Psoas muscle (tissue), 8 donors: ENCODE measurements at places on chromosomes 7 and 10. TPM values are rescaled to one million over a fixed set of nuclear protein-coding genes. Genes with fewer than 3 reads are reported as not detected.

- peak; percentile 61 for DNase-seq
Measured at GRCh38 chr7:23333671-23334246, 34.6 kb downstream of the MALSU1 start.

GRCh38 chr10:24707445-24707844 lies 16.2 kb downstream of the ARHGAP21 start:
- DNase-seq = no peak

DNA sequence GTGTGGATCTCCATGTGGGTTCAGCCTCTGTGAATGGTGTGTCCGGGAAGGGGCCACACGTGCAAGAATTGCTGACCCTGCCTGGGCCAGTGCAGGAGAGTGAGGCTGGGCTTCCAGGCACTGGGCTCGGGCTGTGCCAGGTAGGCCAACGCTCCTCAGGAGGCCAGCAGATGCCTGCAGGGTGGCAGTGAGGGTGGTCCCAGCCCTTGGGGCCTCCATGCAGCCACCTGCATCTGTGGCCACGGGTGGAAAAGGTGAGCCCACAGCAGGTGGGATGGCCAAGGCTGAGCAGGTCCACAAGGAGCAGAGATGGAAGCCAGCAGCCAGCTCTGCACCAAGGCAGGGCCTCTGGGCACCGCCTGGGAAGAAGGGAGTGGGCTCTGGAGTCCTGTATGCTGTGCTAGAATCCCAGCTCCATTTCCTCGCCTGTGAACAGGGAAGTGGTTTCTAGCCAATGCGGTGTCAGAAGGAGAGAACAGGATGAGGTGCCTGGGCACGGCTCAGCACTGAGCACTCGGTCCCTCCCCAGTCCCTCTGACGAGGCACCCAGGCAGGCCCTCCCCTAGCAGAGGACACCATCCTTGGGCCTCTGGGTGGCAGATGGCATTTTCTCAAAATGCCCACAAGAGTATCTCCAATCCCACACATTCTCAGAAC lies 31.1 kb upstream of the RET start:
- no peak for DNase-seq

- peak; percentile 28 for DNase-seq
Measured at GRCh38 chr7:135743907-135744731, 4.5 kb downstream of the FAM180A start.

DNA sequence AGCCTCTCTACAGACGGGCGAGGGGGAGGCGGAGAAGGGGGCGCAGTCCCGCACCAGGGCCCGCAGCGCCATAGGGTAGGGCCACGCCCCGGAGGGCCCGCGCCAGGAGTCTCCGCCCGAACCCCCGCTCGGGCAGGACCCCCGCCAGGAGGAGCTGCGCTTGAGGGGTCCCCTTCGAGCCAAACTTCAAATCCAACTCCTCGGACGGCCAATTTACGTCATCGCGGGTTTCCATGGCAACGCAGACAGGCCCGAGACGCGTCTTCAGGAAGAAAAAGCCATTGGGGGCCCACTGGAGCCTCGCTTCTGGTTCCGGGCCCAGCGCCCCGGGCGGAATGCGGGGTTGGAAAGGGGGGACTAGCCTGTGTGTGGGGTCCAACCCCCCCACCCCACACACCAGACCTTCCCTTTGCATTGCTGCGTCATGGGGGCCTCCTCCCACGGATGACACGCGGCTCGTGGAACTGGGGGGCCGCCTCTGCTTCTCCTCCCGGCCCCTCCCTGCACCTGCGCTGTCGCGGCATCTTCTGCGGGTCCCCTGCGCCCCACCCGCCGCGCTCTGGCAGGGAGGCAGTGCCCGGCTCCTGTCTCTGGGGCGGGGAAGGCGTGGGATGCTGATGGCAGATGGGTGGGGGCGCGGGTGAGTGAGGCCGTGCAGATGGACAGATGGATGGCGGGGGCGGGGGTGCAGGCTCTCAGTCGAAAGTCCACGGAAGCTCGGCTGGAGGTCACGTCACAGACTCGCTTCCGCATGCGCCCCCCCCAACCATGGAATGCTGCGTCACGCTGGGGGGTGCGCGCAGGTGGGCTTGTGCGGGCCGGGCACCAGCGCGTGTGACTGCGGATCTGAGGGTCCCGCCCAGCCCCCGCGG lies 1.2 kb downstream of the CALY start:
- DNase-seq = peak; percentile 77

- DNase-seq = no peak
Measured at GRCh38 chr10:31942892-31943291, 14.3 kb upstream of the ARHGAP12 start.

GRCh38 chr10:34078745-34079470 lies 736.2 kb downstream of the PARD3 start:
- DNase-seq = peak; percentile 64

GRCh38 chr10:91980319-91980718 lies 56.7 kb downstream of the BTAF1 start:
- no peak for DNase-seq

DNA sequence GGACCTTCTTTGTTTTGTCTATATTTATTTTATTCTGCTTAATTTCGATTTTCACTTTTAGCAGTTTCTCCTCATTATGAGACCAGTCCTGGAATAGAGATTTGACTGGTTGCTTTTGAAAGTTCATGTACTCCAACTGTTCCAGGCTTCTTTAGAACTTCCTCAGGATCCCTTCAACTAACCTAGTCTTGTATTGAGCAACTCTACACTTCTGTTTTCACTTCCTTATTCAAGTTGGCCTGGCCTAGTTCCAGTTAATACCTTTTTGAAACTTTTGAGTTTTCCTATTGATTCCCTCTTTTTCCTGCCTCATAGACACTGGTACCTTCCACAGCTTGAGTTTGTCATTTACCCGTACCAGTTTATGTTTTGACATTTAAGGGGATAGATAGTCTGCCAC lies 421.7 kb downstream of the ATRNL1 start:
- no peak for DNase-seq

DNA sequence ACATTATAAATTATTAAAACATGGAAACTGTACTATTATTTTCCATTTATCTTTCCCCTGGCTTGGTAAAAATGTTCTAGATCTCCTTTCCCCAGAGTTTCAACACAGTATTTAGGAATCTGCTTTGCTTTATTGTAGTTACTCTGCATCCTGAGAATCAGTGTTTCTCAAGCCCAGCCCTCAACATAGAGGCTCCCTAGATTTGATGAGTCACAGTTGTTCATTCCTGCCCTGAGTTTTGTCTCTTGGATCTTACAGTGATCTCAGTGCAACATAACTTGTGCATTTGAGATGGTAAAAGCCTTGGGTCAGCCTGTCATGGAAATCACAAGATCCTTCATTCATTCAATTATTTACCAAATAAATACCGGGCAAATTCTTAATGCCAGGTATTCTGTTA lies 63.0 kb downstream of the VAX1 start:
- DNase-seq = no peak

DNA sequence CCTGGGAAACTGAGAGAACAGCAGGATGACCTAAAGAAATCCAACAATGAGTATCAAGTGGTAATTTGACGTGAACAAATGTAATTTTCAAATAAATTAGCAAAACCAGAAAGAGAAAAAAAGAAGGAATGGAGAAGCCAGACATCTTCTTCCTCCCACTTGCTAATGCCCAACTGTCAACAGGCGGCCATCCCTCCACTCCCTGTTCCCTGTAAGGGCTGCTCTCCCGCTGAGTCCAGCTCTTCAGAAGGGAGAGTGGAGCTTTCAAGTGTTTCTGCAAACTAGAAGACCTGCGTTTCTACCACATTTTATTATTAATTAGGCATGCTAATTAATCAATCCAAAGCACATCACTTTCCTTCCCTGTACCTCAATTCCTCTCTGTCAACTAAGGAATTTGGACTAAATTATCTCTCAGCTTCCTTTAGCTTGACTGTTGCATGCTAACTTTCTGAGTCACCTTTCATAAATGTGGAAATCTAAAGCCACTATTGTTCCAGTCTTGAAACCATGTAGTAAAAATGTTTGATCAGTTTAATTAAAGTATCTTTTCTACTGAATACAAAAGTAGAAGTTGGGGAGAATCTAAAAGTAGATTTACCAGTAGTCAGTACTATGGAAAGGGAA lies 48.4 kb upstream of the CUL1 start:
- no peak for DNase-seq

DNA sequence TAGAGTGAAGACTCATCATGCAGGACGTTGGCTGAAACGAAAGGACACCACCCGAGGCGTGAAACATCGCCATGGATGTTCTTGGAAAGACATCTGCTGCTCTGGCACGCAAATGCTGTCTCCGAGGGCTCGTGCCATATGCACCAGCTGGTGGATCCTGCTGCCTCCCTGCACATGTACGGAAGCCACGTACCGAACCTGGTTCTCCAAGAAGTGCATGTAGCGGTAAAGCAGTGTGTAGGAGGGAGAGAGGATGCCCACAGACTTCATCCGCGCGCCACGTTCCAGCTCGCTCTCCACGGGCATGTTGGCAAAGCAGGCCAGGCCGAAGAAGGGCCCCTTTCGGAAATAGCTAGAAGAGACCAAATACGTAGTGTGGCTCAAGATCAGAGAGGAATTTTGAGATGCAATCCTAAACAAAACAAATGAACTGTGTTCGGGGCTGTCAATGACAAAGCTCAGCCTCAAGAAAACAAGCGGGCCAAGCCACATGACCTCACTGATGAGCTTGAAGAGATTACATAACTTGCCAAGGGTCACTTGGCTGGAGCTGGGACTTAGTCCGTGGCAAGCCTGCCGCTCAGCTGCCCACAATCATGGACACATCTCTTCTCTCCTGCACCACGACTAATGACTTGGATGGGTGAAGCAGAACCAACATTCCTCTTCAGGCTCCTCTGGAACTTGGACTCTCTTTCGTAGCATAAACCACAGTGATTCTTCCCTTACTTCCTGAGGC lies 16.5 kb downstream of the DENND11 start:
- no peak for DNase-seq

- DNase-seq = no peak
Measured at GRCh38 chr10:89973326-89973725, 271.9 kb downstream of the KIF20B start.

GRCh38 chr7:148204639-148205304 lies 385.8 kb upstream of the C7orf33 start:
- no peak for DNase-seq

GRCh38 chr10:129560361-129560760 lies 93.3 kb downstream of the MGMT start:
- no peak for DNase-seq

- no peak for DNase-seq
Measured at GRCh38 chr10:30114401-30114800, 55.0 kb upstream of the JCAD start.

DNA sequence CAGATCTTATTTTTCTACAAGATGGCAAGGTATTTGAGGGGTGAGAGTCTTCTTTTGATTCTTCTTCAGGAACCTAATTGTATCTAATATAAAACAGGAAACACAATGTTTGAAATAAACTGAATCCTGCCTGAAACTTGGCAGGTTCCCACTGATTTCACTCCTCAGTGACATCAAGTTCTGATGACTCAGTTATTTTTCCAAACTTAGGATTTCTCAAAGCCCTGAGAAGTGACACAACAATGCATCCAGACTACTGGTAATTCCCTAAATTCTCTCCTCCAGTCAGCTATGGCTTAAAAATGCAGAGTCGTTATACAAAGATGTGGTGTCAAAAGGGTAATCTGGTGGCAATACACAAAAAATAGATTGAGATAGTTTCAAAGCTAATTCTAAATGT lies 80.9 kb downstream of the ABLIM1 start:
- no peak for DNase-seq

DNA sequence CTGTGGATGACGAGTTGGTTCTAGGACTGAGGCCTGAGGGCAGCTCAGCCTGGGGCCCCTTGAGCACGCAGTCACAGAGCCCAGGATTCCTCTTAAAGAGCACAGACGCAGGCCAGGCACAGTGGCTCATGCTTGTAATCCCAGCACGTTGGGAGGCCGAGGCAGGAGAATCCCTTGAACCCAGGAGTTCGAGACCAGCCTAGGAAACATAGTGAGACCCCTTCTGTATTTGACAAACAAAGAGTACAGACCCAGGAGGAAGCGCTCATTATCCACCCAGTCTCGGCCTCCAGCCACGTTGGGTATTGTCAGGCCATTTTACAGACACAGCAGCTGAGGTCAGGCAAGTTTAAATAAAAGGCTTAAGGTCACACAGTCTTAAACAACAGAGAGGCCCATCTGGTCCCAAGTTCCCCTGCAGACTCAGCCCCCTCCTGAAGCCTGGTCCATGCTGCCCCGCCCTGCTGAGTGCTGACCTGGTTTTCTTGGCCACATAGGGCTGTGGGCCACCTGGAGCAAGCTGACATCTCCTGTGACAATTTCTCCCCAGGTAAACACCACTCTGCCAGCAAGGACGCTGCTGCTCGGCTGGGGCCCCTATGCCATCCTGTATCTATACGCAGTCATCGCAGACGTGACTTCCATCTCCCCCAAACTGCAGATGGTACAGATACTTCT lies 12.6 kb downstream of the RGR start:
- DNase-seq = no peak

DNA sequence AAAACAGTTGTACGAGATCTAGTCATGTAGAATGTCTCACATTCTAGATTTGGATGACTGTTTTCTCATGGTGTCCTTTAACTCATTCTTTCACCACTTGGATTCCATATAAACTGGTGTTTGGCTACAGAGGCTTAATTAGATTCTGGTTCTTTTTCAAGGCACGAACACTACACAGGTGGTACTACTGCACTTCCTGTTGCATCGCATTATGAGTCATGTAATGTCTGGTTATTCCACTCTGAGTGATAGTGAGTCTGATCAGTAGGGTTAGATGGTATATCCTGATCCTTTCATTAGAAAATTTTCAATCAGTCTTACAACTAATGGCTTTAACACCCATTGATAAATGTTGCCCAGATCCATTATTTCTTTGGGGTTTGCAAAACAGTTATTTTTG lies 11.2 kb upstream of the AKAP9 start:
- DNase-seq = no peak

DNA sequence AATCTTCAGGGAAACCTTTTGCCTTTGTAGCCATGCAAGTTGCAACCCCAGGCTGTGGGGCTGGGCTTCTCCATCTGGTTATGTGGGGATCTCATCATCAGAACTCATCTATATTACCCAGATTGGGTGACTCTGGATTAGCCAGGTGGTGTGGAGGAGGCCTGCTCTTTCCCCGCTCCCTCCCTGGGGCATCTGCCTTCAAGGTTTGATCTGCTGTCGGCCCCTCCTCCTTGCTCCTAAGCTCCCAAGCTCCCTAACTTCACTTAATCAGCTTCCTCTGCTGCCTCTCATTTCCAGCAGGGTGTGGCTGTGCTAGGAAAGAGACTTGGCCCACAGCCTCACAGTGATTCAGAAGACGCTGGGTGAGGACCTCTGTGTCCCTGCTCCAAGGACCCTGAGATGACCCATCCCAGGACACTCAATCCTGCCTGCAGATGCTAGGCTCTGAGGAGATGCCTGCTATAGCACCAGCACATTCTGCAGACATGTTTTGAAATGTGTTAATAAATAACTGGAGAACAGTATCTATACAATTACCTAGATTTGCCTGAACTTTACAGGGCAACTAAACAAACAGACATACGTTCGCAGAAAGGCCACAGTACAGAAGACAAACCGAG lies 392.1 kb upstream of the PODXL start:
- peak; percentile 51 for DNase-seq

GRCh38 chr10:70334526-70335245 lies 47.7 kb downstream of the LRRC20 start:
- DNase-seq = no peak

DNAJC30 gene
- 13.9 TPM for total RNA-seq

IGFBP3 gene
- 62.6 TPM for total RNA-seq

CCZ1 gene
- 48.3 TPM for total RNA-seq

PLXNA4 gene
- total RNA-seq = 2.5 TPM

LIPJ gene
- not detected for total RNA-seq

MSMB gene
- not detected for total RNA-seq

GSTO1 gene
- 95.9 TPM for total RNA-seq
